AG04450 (cell line): ENCODE measurements at places on chromosomes 3 and 15. TPM values are rescaled to one million over a fixed set of nuclear protein-coding genes. Genes with fewer than 3 reads are reported as not detected.

The EIF2B5 gene
- 28.8 and 29.8 TPM in 2 replicates for polyA plus RNA-seq

The SKOR1 gene
- polyA plus RNA-seq, result 0.02 TPM in 2 replicates

The TLR9 gene
- 0.02 and 0.05 TPM in 2 replicates for polyA plus RNA-seq

The PARP16 gene
- 4.5 and 5.3 TPM in 2 replicates for polyA plus RNA-seq

The RETNLB gene
- polyA plus RNA-seq, result not detected in 2 replicates

GRCh38 chr3:171812811-171813210, 2.5 kb upstream of the PLD1 start:
- no peak for DNase-seq

- DNase-seq, result no peak
Measured at GRCh38 chr3:47890126-47890827, 87.3 kb downstream of the DHX30 start.
